ENCODE measurements at places on chromosomes 6 and 20.

DNA sequence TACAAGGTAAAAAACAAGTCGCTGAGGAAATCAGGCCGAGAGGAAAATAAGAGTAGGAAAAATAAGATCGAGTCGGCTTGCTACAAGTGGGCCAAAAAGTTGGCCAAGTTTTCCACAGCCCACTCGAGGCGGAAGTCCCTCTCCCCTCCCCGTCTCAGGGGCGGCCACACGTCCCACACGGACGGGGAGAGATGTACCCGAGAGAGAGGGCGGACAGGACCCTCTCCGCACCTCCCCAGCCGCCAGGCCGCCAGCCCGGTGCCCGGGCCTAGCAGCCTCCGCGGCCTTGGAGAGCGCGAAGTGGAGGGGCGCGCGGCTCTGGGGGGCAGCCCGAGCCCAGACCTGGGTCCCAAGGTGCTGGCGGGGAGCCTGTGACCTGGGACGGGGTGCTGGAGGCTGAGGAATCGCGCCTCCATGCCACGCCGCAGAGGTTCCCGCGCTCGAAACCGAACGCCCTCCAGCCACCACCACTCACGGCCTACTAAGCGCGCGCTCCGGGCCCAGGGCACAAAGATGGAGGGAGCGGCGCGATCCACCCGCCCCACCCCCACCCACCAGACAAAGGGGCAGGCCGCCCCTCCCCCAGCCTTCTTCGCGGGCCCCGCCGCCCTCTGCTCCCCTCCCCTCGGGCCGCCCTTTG, 1.9 kb upstream of the HMGA1 start:
- DNase-seq, result no peak

DNA sequence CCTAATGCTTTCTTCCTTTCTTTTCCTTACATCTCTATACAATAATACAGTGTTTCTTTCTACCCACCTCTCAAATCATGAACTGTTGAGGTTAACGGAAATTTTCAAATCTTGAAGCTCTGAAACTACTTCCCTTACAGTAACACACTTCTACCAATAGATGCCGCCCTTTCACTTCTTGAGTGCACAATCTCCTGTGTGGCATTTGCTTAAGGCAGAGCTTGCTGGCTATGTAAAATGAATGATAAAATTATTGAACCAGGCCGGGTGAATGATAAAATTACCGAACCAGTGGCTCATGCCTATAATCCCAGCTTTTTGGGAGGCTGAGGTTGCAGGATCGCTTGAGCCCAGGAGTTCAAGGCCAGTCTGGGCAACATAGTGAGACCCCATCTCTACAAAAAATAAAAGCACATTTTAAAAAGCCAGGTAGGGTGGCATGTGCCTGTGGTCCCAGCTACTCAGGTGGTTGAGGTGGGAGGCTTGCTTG, 56.8 kb downstream of the KCNS1 start:
- DNase-seq, result no peak

- no peak for DNase-seq
Measured at GRCh38 chr20:46128310-46129151, 10.4 kb downstream of the CD40 start.

DNA sequence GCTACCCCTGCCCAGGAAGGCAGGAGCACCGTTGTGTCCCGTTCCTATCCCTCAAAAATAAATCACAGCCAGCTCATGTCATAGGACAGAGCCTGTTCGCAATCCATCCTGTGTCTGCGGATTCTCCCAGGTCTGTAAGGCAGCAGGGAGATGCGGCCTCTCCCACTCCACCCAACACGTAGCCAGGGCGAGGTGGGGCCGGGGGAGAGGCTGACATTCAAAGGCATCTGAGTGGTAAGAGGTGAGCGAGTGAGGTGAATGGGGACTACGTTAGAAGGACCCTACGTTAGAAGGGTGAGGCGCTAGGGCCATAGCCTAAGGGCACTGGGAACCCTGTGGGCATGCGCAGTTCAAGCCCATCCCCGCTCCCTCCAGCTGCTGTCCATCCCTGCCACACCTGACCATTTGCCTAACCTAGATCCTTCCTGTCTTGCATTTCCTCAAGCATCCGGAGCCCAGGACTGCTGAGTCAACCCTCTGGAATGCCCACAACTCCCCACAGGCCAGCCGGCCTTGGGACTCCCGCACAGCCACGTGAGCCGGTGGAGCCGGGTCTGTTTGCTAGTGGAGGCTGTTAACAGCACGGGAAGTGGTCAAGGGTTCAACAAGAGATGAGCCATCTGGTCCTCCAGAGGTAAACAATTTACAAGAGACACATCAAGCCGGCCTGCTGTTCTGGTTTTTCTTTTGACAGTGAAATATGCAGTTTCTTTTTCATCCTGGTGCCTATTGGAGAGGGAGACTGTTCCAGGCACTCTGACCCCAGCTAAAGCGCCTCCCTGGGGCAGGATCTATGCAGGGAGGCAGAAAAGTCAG, 45.9 kb downstream of the RIPOR3 start:
- no peak for DNase-seq

GRCh38 chr6:145469021-145469420, 266.3 kb downstream of the EPM2A start:
- no peak for DNase-seq

DNA sequence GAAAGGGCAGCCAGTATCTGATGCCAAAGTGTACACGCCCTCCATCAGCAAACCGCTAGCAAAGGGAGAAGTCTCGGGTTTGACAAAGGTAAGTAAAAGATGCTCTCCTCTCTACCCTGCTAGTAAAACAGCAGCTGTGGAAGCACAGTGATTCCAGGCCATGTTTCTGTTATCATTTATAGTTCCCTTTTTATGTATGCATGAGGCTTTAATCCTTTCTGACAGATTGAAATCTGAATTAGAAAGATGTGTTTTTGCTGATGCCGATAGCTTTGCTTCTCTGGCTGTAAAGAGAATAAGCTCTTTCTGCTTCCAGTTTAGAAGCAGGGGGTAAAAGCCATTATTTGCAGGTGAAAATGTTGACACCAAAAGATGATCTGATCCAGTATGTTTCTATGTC, 392.4 kb upstream of the SOX4 start:
- no peak for DNase-seq

DNA sequence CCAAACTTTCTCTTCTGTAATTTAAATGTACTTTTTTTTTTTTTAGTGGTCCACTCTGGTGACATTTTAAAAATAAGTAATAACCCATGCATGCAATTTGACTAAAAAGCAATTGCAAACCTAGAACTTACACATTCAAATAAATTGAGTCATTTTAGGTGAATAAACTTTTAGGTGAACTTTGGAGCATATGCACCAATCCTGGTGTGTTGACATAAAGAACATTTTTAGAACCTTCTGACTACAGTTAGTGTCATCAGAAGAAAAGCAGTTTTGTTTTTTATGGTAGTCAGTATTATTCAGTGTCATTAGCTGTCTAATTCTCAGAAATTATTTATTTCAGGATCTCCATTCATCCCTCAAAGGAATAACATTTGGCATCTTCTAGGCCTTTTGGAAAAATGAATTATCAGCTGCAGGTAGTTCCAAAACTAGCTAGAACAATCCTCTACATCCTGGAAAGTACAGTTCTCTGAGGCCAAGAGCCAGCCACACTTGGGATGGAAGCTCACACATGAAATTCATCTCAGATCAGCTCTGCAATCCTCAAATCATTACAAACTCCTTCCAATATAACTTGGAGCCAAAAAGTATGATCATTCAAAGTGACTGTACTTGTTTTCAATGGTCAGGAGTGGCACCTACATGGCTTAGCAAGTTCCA, 38.5 kb upstream of the SIM1 start:
- DNase-seq, result no peak

Measured in substantia nigra (tissue), 51 donors.